ENCODE measurements at places on chromosomes 11 and 22.

- no peak for DNase-seq
Observed at GRCh38 chr11:64093233-64094039, 57.7 kb downstream of the FLRT1 start.

- DNase-seq: no peak
Observed at GRCh38 chr11:56932572-56933220, 56.0 kb upstream of the OR5AK2 start.

GRCh38 chr22:48855593-48856307 lies 971.9 kb downstream of the BRD1 start:
- peak; percentile 88 for DNase-seq

GRCh38 chr11:10373340-10373739 lies 68.5 kb downstream of the ADM start:
- peak; percentile 60 for DNase-seq

- DNase-seq: no peak
Observed at GRCh38 chr11:78438298-78438975, 20.8 kb upstream of the GAB2 start.

GRCh38 chr11:100229086-100229485 lies 458.0 kb upstream of the ARHGAP42 start:
- no peak for DNase-seq

DNA sequence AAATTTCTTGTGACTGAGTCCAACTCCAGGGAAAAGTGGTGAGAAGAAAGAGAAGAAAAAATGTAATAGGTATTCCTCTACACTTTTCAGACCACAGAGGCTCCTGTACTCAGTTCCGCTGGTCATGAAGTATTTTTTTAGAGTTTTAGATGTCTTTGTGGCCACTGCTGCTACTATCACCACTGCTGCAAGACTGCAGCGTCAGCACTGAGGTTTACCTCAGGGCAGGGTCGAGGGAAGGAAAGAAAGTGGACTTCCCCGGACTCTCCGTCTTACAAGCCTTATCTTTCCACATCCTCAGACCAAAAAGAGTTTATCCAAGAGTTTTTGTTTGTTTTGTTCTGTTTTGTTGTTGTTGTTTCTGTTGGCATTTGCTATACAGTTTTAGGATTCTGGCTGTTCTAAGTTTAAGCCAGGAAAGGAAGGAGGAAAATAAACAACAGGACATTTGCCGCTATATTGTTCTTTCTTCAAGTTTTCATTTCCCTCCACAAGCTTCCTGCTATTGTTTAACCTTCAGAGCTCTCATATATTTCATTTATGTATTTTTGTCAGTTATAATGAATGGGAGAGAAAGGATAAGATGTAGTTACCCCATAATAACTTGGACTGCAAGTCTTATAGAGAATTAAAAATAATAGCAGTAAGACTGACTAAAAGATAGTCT lies 919.3 kb downstream of the NTM start:
- DNase-seq: no peak

- DNase-seq: no peak
Observed at GRCh38 chr22:45235101-45235777, 5.5 kb downstream of the KIAA0930 start.

- DNase-seq: peak; percentile 72
Observed at GRCh38 chr22:25900390-25900789, 158.4 kb downstream of the MYO18B start.

- DNase-seq: no peak
Observed at GRCh38 chr11:127383026-127383425, 382.5 kb upstream of the KIRREL3 start.

DNA sequence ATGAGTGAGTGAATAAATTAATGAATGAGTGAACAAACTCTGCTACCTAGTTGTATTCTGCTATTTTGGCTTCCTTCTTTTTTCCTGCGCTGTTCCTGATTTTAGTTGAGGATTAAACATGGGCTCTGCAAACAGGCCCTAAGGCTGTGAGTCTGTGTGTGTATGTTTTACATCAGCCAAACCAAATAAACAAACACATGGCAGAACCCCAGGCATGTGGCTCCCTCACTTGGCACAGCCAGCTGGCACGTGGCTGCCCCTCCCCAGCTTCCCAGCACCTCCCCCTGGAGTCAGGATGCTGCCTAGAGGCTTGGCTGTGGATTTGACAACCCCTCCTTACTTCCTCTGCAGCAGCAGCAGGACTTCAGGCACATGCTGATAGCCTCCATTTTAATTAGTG lies 593.2 kb downstream of the INSC start:
- DNase-seq: no peak

DNA sequence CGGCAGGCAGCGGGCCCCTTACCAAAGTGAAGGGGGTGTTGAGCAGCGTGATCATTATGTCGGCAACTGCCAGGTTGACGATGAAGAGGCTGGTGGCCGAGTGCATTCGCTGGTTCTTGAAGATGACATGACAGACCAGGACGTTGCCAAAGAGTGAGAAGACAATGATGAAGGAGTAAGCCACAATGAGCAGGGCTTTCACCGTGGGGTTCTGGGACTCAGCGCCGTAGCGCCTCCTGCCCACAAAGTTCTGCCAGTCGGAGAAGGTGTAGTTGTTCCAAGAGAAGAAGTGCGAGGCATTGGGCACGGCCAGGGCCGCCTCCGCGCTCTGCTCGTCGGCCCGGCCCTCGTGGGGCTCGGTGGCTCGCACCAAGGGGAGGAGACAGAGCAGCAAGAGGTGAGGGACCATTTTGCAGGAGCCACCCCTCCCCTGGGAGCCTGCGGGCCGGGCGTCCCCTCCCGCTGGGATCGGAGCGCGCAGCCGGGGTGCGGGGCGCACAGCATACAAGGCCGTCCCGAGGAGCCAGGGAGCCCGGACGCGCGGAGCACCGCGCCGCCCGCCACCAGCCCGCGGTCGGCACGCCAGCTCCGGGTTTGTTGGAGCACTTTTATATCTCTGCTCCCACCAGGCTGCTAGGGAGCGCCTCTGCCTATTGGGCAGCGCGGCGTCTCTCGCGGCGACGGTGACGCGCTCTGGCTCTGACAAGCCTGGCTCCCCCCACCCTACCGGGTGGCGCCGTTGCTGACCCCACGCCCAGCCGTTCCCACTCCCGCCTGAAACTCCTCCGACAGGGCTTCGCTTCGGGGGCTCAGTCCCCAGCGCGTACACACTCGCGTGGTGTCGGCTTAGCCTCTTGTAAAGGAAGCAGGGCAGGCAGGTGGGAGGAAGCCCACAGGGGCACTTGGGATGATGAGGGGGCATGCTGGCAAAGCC lies at the start of gene GPR83:
Gene GPR83, minus strand, starts transcription at position 581 of the 934 bp plus-strand sequence. Its CDS starts 172 bp downstream, at position 409.
- DNase-seq: no peak

GRCh38 chr11:88402784-88403183 lies 65.2 kb upstream of the CTSC start:
- no peak for DNase-seq

DNA sequence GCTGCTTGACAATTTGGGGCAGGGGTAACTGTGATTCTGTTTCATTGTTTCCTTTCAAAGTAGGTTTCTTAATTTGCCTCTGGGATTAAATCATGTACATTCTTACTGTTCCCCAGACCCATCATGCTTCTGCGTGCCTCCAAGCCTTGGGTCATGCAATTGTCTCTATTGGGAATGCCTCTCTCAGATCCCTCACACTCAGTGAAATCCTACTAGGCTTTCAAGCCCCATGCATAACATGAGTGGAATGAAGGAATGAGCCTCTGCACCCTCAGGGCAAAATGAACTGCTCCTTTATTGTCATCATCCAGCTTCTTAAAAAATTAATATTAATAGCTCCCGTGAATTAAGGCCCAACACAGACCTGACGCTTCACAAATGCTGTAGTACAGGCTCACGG lies 381.7 kb downstream of the TENM4 start:
- no peak for DNase-seq

GRCh38 chr11:113332638-113333329 lies 18.4 kb downstream of the TTC12 start:
- DNase-seq: no peak

- no peak for DNase-seq
Observed at GRCh38 chr11:102317768-102318103, 452 bp downstream of the BIRC3 start.

GRCh38 chr11:7967826-7968225 lies 2.6 kb upstream of the NLRP10 start:
- DNase-seq: no peak
